Activated CD4-positive, alpha-beta T cell treated with anti-CD3 and anti-CD28 coated beads, Interleukin-2, amount 50 U/mL, for 24 hours (primary cell): ENCODE measurements at places on chromosomes 11 and 22.

DNA sequence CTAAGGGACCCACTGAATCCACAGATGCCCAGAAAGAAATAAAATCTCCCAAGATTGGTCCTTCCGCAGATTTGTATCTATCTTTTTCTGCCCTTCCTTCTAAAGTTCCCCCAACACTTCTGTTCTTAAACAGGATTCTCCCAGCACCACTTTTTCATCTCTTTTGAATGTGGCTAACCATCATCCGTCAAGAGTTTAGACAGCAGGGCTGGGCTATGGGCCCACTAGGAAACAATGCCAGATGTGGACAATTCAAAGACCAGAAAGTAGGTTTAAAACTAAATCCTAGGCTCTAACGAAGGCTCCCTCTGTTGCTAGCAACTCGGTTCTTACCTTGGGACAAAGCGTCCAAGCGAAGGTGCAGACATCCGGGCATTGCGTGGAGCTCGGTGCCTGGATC, 100.0 kb downstream of the AMBRA1 start:
- DNase-seq: no peak

- DNase-seq: no peak
Observed at GRCh38 chr11:44029507-44029845, 18.3 kb upstream of the ACCSL start.

DNA sequence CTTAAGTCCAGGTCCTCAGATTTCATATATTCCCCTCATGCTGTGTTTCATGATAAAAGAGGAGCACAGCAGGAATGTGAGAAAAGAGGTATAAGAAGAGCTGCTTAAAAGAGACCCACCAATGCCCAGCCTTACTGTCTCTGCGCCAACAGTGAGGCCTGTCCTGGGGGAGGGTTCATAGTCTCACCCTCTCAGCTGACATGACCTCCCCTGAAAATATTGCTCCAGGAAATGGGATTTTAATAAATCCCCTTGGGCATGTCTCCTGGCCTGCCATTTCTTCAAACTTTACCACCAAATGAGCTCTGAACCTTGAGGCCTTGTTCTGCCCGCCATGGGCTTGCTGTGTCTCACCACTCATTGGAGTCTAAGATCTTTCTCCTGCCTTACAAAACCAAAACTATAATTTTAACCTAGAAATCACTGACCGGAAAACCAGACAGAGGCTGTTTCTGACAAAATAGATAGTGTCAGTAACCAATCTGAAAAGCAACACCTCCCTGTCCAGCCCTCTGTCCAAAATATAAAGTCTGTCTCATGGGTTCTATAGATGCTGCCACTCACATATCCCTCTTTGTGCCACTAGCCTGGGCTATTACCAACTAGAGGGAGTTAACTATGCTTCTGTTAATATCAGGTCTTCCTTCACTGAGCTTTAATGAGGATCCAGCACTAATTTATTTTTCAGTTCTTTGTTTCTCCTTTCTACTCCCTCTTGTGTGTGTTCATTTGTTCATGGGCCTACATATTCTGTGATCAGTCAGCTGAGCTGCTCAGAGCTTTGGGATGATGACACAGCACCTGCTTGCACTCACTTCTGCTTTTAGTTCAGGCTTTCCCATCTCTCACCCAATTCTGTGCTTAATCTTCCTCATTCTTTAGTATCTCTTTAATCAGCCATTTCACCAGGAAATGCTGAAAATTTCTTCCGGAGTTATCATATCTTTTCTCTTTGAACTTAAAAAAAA, at the start of gene OR2AG2:
Gene OR2AG2 (minus strand): TSS at position 51 of the 968 bp plus-strand sequence. CDS start 3,019 bp downstream, outside the sequence.
- no peak for DNase-seq

DNA sequence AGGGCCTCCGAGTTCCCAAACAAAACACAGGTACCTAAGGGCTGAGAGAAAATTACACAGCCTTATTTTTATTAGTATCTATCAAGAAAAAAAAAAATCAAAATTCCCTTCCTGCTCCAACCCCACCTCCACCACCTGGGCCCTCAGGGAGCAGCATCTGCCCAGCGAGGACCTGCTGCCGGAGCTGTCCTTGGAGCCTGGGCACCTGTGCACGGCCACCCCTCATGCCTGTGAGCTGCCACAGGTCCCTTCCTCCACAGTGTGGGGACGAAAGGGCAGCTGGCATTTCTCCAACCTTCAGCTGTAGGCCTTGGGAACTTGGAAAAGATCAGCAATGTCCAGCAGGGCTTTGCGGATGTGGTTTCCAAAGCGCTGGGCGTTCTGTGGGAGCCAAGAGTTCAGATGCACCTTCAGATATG, 6.3 kb upstream of the SYCE3 start:
- no peak for DNase-seq

- DNase-seq: no peak
Observed at GRCh38 chr11:58907780-58908179, 31.5 kb upstream of the GLYATL1 start.

DNA sequence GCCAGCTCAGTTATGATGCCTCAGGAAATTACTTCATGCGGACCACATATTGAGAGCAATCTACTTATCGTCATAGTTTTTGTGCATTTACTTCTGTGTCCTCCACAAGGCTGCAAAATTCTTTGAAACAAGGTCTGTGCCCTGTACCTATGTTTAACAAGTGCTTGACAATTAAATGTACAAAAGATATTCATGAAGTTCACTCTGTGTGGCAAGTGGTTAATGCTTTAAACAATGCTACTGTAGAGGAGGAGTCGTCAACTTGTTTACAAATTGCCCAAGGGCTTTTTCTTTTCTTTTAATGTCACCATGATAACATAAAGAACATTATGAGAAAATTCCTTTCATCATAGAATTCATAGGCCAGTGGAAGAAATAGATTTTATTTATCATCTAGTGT, 871.5 kb upstream of the CCDC90B start:
- no peak for DNase-seq

DNA sequence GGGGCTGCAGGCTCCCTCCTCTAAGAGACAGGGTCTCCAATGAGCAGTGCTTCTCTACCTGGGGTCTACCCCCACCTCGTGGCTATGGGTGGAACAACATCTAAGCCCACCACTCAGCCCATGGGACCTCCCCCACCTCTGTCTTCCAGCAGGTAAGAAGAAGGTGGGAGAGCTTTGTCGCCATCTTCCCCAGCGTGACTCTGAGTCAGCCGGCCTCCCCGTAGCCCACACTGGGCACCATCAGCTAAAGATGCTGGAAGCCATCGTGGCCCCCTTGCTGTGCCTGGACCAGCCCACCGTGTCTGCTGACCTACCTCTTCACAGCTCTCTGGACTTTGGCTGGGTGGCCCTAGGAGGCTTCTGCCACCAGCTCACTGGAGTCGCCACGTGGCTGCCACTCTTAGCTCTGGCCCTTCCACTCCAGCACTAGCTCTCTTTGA, 944 bp downstream of the C11orf86 start:
- DNase-seq: no peak

DNA sequence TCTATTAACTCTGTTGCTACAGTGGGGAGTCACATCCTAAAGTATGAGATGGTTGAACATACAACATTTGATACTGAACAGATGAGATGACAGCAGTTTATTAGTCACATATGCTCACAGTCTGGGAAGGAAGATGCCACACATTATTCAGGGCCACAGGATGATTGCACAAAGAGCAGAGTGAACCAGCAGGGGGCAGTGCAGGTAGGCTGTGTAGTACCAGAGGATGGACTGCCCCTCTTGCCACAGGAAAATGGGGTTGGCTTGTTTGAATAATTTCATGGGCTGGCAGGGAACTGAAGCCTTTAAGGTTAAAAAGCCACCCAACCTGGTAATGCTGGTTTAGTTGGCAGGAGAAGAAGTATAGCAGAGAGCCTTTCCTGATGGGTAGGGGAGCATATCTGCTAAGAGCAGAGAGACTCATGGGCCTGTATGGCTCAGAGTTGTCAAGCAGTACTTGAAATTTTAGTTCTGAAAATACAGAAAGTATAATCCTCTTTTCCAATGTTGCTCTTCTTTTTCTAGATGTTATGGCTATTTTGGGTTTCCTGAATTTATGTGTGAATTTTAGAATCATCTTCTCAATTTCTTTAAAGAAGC, 180.4 kb upstream of the B3GAT1 start:
- DNase-seq: peak; percentile 31

DNA sequence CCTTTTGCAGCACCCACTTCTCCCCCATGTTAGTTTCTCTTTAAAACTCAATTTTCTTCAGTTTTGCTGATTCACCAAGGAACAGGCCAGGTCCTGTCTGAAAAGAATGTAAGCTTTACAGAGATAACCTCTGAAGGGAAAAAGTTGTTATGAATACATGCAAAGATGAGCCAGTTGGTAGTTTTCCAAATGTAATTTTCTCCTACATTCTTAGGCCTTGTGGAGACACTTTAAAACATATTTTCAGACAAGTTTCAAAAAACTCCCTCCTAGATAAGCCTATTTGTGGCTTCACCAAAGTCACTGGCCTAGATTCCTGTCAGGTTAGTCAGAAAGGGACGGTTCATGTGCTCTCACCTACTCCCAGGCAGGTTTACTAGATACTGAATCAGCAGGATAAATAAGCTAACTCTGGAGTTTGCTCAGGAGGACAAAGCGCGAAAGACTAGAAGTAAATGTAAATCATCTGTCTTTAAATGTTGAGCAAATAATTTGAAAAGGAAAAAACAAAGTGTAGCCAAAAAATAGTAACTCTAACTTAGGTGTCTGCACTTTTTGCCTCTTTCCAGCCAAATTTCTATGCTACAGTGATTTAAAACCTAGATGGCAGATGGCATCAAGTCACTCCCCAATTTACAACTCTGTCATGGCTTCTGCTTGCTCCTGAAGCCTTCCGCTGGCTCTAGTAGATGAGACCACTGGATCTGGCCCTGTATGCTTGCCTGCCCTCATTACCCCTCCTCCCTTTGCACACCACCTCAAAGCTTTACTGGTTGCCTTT, 4.9 kb upstream of the ATP6V1E1 start:
- DNase-seq: no peak

GRCh38 chr11:29534836-29535235, 482.0 kb downstream of the KCNA4 start:
- DNase-seq: no peak

GRCh38 chr22:30538280-30538679, 8.3 kb downstream of the SEC14L6 start:
- DNase-seq: no peak

- DNase-seq: no peak
Observed at GRCh38 chr11:88475991-88476418, 138.5 kb upstream of the CTSC start.
